ENCODE measurements at places on chromosomes 5 and 9.

DNA sequence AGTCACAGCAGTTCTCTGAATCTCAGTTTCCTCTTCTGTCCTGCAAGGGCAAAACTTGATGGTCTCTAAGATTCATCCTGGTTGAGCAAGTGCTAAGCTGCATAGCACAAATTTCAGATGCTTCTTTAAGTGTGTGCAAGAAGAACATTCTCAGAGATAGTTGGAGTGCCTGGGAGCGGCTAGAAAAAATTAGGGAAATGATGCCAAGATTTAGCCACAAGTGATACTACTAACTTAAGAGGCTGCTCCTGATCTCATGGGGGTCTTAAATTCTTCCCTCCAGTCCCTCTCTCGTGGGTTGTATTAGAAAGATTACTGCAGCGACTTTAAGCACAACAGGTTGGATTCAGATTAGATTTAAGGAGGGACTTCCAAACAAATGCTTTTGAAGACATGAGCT is 24.2 kb downstream of the INSYN2B start:
- no peak for DNase-seq

DNA sequence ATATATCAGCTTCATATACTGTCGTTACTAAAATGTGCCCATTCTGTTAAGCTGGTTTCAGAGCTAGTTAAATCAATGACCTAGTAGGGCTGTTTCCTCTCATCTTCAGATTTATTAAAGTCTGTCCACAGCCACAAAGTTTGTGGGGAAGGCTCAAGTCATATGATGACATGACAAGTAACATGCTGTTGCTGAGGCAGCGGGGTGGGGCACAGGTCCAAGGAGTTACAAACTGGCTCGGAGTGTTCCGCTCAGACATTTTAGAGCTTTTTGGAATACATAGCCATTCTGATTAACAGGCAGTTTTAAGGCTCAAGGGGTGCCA is 2.7 kb upstream of the ANP32B start:
- DNase-seq: no peak

DNA sequence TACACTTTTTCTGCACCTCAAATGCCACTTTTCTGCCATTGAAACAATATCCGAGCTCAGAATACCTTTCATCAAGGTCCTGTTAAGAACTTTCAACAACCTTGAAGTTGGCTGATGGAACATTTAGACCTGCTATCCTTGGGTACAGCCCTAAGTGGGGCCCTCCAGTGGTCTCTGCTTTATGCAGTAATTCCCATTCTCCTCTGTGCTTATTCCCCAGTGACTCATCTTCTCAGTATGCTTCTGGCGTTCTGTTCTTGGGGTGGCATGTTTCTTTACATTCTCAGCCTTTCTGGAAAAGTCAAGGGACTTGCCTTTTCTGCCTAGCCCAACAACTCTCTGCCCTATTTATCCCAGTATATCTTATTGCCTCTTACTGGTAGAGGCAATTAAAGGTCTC is 7.1 kb downstream of the ANP32B start:
- no peak for DNase-seq

GRCh38 chr5:112687306-112687705 is 50.4 kb upstream of the APC start:
- DNase-seq: no peak

- no peak for DNase-seq
Observed at GRCh38 chr5:89097103-89097502, 214.1 kb upstream of the MEF2C start.

- DNase-seq: no peak
Observed at GRCh38 chr5:180974612-180975315, 13.9 kb upstream of the BTNL3 start.
